ENCODE measurements at places on chromosomes 5 and 9.

GRCh38 chr5:21802869-21803490, 1050.2 kb downstream of the CDH12 start:
- no peak for DNase-seq

- no peak for DNase-seq
These were observed 43.1 kb downstream of the PDE6A start for GRCh38 chr5:149901511-149901910.

DNA sequence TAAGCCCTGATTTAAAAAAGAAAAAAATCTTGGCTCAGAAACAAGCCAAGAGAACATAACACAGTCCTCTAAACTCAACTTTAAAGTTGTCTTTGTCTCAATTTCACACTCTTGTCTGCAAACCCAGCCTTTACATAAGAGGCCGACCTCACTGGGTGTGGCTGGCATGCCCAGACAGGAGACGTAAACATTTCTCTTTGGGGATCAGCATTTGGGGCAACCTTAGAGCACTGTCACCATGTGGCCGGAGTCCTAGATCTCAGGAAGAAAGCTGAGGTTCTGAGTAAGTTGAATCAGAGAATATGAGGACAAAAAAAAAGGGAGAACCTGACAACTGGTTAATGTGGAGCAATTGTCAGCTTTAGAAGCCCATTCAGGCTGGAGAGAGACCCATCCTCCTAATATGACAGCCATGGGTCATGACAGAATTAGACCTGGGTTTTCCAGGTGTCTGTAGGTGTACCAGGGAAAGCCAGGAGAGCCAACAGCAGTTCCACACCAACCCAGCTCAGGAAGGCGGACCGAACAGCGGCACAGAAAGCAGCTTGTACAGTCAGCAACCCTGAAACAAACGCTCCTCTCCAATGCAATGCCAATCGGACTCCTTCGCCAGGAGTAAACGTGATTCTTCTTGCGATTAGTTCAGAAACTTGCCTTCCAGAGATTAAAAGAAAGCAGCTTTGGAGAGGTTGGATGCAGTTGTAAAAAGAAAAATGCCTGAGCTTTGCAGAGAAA, 97.9 kb upstream of the MAP3K1 start:
- no peak for DNase-seq

DNA sequence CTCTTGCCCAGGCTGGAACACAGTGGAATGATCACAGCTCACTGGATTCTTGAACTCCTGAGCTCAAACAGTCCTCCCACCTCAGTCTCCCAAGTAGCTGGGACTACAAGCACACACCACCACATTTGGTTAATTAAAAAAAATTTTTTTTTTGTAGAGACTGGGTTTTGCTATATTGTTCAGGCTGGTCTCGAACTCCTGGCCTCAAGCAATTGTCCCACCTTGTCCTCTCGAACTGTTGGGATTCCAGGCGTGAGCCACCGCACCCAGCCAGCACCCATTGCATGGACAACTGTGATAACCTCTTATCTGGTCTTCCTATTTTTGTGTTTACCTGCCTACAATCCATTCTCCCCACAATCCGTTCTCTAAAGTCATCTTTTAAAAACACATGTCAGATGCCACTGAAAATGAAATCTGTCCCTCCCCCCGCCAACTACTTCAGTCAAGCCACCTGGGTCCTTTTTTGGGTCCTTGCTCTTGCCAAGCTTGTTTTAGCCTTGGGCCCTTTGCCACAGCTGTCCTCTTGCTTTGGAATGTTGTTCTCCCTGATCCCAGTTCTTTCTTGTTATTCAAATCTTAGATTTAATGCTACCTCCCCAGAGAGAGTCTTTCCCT, 250.5 kb downstream of the PIK3R1 start:
- no peak for DNase-seq

DNA sequence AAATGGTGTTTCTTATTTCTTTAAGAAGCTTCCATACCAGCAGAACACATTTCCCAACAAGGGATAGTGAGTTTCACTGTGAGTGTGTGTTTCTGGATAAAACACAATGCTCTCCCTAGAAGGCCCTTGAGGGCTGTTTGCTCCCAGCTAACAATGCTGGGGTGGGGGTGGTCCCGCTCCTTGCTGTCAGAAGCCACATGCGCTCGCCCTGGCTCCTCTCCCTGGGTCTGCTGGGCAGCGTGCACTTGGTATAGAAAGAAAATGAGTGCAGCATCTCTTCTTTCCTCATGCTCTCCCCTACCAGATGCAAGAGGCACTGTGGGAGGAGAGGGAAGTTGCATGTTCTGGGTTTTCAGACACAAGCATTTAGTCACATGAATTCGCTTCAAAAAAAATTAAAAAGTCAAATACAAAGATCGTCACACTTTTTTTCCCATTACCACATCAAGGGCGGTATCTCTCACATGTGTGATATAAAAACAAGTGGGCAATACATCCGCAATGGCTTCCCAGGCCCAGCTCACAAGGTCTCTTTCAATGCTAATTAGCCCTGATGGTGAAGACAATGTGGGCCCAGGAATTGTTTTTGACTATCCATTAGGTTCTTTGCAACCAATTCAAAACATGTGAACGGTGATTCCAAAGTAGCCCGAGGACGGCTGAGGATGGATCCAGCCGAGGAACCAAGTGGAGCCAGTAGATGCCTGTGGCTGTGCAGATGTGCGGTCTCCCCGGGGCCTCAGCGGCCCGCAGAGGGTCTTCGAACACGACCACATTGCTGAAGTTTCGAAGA, 603.6 kb downstream of the IRX1 start:
- no peak for DNase-seq

- no peak for DNase-seq
These were observed 4.7 kb downstream of the SLC27A4 start for GRCh38 chr9:128344931-128345605.

DNA sequence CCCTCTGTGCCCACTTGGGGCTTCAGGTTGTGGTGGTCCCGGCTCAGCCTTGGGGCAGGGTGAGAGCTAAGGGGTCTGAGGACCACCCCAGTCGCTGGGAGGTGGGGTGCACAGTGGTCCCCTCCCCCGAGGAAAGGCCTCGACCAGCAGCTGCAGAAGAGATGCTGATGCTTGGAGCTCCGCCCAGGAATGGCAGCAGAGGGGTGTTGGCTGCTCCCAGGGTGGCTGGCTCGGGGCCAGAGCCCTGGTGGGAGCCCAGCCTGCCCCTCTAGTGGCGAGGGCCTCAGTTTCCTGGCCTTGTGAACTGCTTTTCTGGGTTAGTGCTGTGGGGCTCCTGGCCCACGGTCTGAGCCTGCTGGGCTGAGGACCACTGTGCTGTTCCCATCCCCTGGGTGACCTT, 1.2 kb downstream of the DIPK1B start:
- no peak for DNase-seq

Data from central memory CD4-positive, alpha-beta T cell (primary cell).